Lung (tissue), 17 donors: ENCODE measurements at places on chromosomes 13 and 19. TPM values are rescaled to one million over a fixed set of nuclear protein-coding genes. Genes with fewer than 3 reads are reported as not detected.

DNA sequence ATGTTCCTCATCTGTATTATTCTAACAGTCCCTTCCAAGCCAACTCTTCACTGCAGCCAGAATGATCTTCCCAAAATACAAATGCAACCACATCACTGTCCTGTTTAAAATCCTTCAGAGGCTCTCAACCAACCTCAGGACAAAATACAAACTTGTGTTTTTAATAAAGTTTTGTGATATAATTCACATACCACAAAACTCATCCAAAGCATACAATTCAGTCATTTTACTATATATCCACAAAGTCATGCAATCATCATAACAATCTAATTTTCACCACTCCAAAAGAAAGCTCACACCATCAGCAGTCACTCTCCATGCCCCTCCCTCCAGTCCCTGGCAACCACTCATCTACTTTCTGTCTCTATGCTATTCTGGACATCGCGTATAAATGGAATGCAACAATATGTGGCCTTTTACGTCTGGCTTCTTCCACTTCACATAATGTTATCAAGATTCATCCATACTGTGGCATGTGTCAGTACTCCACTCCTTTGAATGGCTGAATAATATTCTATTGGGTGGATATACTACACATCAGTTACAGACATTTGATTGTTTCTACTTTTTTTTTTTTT is 81.7 kb upstream of the DOCK9 start:
- H3K4me3 ChIP-seq: no peak overlapping the region
- no peaks in the 10 kb centered on the region for H3K27me3 ChIP-seq
- no peak for DNase-seq

GRCh38 chr13:24539500-24540165 is 27.1 kb upstream of the PARP4 start:
- H3K36me3 ChIP-seq: no peaks in the 10 kb centered on the region
- H3K27ac ChIP-seq: no peak overlapping the region
- DNase-seq: no peak
- no peaks in the 10 kb centered on the region for H3K27me3 ChIP-seq

DNA sequence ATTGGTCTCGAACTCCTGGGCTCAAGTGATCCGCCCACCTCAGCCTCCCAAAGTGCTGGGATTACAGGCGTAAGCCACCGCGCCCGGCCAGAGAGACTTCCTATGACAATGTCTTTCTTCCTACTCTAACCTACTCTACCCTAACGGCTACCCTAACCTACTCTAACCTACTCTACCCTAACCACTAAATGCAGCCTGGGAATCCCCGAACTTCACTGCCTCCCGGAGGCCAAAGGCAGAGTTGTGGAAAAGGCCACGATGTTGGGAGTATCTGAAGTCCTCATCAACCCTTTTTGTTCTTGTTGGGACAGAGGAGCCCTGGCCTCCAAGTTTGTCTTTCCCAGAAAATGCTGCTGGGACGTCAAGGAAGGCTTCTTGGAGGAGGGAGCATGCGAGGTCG is 967 bp upstream of the NR2C2AP start:
- H3K4me3 ChIP-seq: no peak overlapping the region
- no peak for DNase-seq
- H3K27ac ChIP-seq: no peak overlapping the region
- no peaks in the 10 kb centered on the region for H3K36me3 ChIP-seq
- H3K27me3 ChIP-seq: no peaks in the 10 kb centered on the region

SCN1B gene
- total RNA-seq: 1.5 TPM
